ENCODE measurements at places on chromosomes 6 and 20.

DNA sequence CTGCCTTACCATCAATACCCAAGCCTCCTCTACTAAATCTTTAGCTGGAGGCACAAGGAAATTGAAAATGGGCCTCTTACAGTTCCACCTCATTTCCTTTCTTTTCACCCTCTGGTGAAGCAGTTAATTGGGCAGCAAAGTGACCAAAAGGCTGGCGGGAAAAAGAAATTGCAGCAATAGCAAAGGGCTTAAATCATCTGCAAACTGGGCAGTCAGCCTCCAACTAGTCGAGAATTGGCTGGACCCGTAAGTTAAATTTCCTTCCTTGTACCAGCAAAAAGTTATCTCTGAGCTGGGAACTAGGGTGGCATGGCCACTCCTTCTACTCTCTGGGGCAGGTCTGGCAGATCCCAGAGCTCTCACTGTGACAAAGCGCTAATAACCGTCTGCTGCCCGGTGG is 33.5 kb downstream of the GHRH start:
- no peak for DNase-seq

- DNase-seq, result peak; percentile 26
Observed at GRCh38 chr6:25942561-25943147, 12.2 kb upstream of the SLC17A2 start.

DNA sequence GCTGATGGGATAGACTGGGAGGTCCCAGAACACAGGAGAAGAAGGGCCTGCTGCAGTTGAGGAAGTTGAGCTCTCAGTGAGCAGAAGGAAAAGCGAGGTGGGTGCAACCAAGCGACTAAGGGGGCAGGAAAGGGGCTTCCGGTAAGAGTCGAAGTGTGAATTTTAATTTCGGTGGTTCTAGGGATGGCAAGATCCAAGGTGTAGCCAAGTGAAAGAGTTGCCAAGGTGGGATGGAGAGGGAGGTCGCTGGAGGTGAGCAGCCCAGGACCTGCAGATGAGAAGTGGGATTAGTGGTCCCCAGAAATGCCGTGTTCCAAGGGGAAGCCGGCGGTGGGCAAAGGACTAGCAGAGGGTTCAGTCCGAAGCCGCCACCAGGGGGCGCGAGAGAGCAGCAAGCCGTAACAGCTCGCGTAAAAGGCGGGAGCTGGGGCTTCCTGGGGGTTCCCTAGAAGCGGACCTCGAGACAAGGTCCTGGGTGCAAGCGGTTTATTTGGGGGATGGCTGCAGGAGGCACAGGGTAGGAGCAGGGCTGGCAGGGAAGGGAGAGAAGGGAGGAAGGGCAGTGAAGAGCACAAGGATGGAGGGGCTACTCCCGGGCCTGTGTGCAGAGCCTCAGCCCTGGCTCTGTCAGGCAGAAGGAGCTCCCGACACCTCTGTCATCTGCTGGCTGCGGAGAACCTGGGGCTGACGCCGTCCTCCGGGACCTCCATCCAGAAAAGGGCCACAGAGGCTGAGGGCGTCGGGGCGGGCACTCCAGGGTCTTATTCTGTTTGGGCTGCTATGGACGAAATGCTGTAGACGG is 103.6 kb downstream of the PAX1 start:
- no peak for DNase-seq

- peak; percentile 62 for DNase-seq
Observed at GRCh38 chr6:33279971-33280511, 3.1 kb downstream of the B3GALT4 start.

- DNase-seq, result no peak
Observed at GRCh38 chr6:71031912-71032311, 75.1 kb upstream of the B3GAT2 start.

DNA sequence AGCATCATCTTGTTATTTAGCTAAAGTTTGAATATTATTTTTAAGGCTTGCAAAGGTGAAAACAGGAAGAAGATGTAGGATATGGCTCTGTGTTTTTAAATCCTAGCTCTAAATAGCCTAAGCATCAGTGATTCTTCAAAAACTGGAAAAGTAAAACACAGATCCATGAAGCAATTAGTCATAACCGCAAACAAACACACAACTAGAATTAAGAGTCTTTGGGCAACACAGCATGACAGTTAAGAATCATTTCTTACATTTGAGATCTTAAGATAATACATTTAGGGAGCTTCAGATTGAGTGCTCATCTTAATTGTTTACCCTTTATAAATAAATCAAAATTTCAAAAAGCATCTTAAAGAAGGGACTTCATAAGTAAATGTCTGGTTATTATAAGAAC is 115.8 kb upstream of the MAP7 start:
- DNase-seq, result no peak

GRCh38 chr6:148240461-148240840 is 102.2 kb upstream of the SASH1 start:
- peak; percentile 88 for DNase-seq

DNA sequence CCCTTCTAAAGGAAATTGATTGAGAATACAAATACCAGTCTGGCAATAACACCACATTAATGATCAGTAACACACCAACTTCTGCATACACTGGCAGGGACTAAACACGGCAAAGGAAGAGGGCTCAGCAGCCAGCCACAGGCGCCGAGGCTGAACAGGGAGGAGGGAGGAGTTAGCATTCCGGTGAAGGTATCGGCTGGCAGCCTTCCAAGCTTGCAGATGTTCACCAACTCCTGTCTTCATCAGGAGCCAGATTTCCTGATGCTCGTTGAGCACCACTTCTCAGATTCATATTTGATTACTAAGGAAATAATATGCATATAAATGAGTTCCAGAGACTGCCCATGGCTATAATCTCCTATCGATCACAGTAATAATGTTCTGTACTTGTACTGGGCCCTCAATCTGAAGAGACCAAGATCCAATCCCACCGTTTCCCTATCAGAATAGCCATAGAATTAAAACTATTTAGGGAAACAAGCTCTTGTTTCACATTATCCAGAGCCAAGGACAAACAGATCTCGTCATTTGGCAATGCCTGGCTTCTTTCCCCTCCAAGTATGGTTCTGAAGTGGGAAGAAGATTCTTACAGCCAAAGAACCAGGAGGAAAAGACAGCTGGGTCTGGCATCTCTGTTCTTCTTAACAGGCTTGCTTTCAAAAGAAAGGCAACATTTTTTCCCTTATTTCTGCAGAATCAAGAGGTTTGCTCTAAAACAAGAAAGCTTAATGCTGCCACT is 42.2 kb downstream of the GFOD1 start:
- DNase-seq, result peak; percentile 63

DNA sequence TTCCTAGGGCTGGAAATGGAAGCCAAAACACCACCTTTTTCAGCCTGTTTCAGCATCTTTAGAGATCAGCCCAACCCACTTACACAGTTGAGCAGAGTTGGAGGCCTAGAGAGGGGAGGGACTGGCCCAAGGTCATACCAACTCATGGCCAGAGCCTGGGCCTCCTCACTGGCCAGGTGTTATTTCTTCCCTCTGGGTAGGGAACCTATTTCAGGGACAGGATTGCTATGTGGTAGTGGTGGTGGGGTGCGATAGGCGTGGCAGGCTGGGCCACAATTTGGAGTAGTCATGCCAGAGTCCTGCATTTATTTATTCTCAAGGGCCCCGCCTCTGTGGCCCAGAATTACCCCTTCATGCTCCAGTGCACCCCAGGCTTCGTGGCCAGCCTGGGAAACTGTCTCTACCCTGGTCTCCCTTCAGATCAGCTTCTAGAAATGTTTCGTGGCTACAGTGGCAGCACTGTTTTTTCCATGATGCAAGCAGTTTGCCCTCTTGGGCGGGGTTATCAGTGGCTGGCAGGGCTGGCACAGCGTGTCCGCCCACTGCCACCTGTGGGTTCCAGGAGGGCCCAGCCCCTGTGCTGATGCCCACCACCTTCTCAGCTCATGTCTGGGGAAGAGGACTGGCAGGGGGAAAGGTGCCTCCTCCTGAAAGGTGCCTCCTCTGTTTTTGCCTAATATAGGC is 6.2 kb downstream of the VEGFA start:
- DNase-seq, result no peak

DNA sequence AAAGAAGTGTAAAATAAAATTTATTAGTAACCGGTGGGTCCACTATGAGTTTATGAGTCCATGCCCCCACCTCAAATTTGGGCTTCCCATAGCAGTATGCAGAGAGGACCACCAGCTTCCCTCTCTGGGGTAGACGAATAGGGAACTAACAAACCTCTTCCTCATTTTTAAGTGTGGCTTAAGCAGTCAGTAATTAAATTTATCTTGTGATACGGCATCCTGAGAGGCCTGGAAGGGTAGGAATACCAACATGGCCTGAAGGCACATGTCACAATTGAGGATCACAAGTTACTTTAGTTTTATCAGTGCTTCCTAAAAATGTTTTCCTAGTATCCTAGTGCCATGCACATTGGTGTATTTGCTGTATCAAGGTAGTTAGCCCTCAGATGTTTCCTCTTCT is 239.9 kb downstream of the HIVEP2 start:
- DNase-seq, result no peak

GRCh38 chr6:25659633-25660368 is 7.8 kb downstream of the SCGN start:
- DNase-seq, result no peak

GRCh38 chr6:154388803-154389202 is 32.2 kb upstream of the IPCEF1 start:
- DNase-seq, result peak; percentile 20

DNA sequence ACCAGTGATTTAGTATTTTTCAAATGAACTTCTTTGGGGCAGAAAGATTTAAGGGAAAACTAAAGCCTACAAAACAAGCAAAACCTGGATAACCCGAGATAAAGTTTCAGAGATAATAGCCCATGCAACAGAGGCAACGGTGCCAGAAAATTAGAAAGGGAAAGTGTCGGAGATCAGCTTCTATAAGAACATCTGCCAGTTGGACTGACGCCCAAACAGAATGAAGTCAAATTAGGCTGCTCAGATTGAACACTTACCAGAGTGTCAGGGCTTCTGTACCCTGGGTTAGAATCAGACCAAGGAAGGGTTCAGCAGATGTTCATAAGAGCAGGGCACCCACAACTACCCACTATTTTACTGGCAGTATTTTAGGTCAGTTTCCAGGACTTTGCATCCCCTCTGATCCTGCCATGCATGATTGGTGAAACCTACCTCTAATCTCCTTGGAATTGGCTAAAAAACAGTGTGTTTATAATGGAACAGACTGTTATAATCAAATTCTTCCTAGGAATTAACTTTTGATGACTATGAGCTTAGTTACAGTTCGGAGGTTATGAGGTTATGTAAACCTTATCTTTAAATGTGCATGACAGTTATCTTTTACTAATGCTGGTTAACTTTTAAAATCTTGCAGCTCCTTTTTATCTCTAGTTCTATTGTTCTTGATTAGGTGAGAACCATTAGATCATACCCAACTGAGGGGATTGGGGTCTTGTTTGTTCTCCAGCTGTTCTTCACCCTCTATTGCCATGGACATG is 13.1 kb downstream of the BMP2 start:
- DNase-seq, result no peak

DNA sequence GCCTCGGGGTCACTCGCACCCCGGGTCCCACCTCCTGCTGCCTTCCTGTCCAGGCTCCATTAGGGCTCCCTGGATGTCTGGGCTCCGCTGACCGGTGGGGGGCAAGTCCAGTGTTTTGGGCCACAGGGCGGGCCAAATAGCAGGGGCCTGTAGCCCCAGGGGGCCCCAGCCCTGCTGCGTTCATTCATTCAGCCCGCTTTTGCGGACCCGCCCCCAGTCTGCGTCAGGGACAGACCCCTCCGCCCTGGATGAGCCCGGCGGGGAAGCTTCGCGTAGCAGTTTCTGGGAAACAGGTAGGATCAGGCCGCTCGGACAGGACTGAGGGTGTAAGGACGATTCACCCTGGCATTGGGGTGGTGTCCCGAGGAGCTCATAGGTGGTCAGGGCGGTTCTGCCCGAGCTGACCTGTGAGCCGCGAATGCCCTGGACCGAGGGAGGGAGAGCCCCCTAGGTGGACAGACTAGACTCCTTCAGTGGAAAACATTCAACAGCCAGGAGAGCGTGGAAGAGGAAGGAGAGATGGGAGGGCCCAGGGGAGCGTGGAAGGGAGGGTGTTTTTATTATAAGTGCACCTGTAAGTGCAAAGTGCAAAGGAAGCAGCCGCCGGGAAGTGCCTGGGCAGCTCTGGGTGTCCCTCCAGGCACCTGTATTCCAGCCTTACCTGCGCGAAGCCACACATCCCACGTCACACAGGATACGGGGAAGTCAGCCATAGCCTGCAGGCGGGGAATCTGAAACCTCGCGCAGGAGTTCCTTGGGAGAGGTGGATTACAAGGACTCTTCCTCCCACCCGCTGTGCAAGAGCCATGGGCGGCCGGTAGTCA is 662 bp downstream of the ENTPD6 start:
- DNase-seq, result no peak

- peak; percentile 46 for DNase-seq
Observed at GRCh38 chr20:44646023-44646640, 5.4 kb downstream of the ADA start.

- DNase-seq, result peak; percentile 12
Observed at GRCh38 chr20:21272279-21272678, 30.9 kb upstream of the XRN2 start.

- DNase-seq, result no peak
Observed at GRCh38 chr6:66396145-66396544, 689.1 kb upstream of the EYS start.

DNA sequence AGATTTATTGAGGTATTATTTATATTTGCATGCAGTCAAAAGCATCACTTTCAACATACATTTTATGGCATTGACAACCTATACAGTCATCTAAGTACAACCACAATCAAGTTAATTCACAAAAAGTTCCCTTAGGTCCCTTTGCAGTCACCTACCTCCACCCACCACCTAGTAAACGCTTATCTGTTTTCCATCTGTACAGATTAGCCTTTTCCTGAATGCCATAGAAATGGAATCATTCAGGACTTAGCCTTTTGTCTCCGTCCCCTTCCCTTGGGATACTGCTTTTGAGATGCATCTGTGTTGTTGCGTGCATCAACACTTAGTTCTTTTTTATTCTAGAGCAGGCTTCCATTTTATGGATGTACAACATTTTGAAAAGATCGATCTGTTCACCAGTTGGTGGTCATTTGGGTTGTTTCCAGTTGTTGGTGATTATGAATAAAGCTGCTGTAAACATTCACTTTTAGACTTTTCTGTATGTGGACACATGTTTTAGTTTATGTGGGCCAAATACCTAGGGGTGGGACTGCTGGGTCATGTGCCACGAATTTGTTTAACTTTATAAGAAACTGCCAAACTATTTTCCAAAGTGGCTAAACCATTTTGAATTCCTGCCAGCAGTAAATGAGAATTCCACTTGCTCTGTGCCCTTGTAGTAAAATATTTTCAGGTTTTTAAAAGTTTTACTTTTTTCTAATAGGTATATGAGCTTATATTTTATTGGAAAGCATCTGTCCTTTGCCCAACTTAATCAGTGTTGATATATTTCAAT is 17.6 kb upstream of the IFNGR1 start:
- no peak for DNase-seq

DNA sequence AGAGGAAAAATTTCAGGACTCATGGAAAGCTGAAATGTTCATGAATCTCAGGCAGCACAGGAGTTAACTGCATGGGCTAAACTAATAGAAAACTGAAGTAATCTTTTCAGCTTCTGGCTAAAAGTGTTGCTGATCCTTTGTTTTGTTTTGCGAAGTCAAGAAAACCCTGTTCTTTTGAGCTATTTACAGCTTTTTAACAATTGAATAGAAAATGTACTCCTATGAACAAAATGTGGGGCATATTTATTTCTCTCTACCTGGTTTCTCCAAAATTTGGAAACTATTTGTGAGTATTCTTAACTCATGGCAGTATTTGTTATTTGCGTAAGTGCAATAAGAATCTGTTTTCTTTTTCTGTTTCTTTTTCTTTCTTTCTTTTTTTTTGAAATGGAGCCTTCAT is 818.8 kb upstream of the CITED2 start:
- no peak for DNase-seq

- DNase-seq, result no peak
Observed at GRCh38 chr20:46009816-46010215, 1.1 kb downstream of the MMP9 start.

GRCh38 chr6:46370622-46371021 is 120.6 kb downstream of the RCAN2 start:
- DNase-seq, result no peak

GRCh38 chr20:20366551-20366875 is 1.4 kb upstream of the INSM1 start:
- DNase-seq, result no peak
